ENCODE measurements at places on chromosomes 5 and 9. TPM values are rescaled to one million over a fixed set of nuclear protein-coding genes. Genes with fewer than 3 reads are reported as not detected.

Gene SLC6A7
- total RNA-seq, result not detected

Gene ARHGEF39
- 21.6 TPM for total RNA-seq

- H3K27me3 ChIP-seq, result no peaks in the 10 kb centered on the region
- H3K36me3 ChIP-seq, result peaks cover 23% of the 10 kb centered on the region
- no peak for DNase-seq
- no peaks in the 10 kb centered on the region for H3K4me1 ChIP-seq
Measured at GRCh38 chr5:10085185-10085584, 164.5 kb downstream of the ATPSCKMT start.

GRCh38 chr5:74651710-74652109 is 11.2 kb upstream of the ENC1 start:
- no peak overlapping the region for H3K27ac ChIP-seq
- H3K27me3 ChIP-seq, result no peaks in the 10 kb centered on the region
- H3K4me3 ChIP-seq, result no peak overlapping the region
- DNase-seq, result no peak
- H3K4me1 ChIP-seq, result no peaks in the 10 kb centered on the region
- H3K36me3 ChIP-seq, result no peaks in the 10 kb centered on the region

DNA sequence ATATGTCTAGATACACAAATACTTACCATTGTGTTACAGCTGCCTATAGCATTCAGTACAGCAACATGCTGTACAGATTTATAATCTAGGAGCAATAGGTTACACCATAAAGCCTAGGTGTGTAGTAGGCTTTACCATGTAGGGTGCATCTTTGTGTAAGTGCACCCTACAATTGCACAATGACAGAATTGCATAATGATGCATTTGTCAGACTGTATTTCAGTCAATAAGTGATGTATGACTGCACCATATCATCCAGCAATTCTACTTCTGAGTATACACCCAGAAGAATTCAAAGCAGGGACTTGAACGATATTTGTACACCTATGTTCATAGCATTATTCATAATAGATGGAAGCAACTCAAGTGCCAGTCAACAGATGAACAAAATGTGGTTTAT is 100.4 kb upstream of the SLC44A1 start:
- H3K27ac ChIP-seq, result no peak overlapping the region
- no peak overlapping the region for H3K4me3 ChIP-seq
- 0 out of 2 replicates have a peak, but pooled peaks cover 4% of the 10 kb centered on the region for H3K4me1 ChIP-seq
- no peaks in the 10 kb centered on the region for H3K36me3 ChIP-seq

DNA sequence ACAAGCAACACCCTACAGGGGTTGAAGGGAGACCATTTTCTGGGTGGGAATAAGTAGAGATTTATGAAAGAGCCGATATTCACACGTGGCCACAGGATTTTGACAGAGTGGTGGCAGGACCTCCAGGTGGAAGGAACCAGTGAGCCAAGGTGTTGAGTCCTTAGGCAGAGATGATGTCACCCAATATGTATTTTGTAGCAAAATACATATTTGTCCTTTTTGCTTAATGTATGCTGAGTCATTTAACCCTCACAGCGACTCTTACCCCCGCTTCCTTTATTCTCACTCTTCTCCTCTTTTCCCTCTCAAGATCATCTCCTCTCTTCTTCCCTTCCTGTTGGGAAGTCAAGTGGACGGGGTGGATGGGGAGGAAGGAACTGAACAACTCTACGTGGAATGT is 215.7 kb upstream of the S1PR3 start:
- H3K4me1 ChIP-seq, result no peaks in the 10 kb centered on the region
- DNase-seq, result no peak
- H3K27ac ChIP-seq, result no peak overlapping the region
- H3K27me3 ChIP-seq, result no peaks in the 10 kb centered on the region

All from H9 (cell line).